Left hindlimb (tissue), 1 donor: ENCODE measurements at places on chromosomes 1 and 21.
A peak's percentile ranks its signal among the peaks of the same experiment; 100 is the strongest.

GRCh38 chr1:184647471-184647870 is 107.2 kb downstream of the EDEM3 start:
- DNase-seq, result no peak

DNA sequence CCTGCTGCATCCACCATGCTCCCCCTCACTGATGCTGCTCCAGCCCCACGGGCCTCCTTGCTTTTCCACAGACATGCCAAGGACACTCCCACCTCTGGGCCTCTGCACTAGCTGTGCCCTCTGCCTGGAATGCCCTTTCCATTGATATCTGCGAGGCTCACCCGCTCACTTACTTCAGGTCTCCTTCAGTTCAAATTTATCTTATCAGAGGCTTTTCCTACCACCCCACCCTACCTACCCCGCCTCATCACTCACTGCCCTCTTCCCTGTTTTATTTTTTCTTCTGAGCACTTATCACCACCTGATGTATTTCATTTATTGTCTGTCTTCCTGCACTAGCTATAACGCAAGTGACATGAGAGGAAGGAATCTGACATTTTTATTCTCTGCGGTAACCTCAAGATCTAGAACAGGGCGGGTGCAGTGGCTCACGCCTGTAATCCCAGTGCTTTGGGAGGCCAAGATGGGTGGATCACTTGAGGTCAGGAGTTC is 7.0 kb downstream of the HSPG2 start:
- DNase-seq, result no peak

DNA sequence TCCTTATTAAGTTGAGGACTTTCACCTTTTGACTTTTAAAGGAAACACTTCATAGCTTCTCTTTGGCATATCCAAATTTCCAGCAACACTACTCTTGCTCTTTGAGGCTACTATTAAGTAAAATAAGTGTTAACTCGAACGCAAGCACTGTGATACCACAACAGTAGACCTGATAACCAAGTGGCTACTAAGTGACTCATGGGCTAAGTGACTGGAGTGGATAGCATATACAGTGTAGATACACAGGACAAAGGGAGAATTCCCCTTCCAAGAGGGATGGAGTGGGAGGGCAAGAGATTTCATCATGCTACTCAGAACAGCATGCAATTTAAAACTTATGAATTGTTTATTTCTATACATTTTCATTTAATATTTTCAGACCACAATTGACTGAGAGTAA is 9.8 kb upstream of the KCNA3 start:
- no peak for DNase-seq

DNA sequence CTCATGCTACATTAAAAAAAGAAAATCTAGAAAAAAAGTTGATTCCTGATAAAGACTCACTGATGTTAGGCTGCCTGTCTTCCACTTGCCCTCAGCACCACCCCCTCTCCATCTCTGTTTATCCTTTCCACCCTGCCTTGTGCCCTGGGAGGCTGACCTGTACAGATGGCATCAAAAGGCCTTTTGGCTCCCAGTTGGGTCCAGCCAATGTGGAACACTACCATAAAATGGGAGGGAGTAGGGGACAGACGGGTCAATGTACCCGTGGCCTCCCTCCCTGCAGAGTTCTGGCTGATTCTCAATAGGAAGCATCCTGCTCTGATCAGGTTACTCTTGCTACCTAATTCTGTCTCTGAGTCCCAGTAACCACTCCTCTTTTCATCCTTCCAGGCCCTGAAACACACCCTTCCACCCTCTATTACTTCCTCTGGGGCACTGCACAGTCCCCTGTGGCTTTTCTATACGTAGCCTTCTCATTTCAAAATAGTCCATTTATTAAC is 300.0 kb downstream of the HHIPL2 start:
- no peak for DNase-seq

- peak; percentile 63 for DNase-seq
Observed at GRCh38 chr1:222310836-222311235, 237.1 kb downstream of the HHIPL2 start.

DNA sequence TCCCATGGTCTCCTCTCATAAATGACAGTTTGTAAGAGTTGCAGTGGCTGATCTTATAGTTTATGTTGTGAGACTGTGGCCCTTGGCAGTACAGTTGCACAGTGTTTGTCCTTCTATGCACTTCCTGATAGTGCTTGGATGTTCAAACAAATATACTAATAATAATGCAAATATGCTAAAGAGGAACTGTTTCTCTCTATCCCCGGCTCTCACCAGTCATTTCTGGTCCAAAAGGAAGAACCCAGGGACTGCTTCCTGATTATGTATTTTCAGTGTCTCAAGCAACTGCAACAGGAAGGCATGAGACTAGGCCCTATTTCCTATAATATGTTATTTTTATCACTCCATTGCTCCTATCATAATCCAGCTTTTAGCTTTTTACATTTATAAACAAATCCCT is 17.0 kb upstream of the SUCO start:
- DNase-seq, result no peak

DNA sequence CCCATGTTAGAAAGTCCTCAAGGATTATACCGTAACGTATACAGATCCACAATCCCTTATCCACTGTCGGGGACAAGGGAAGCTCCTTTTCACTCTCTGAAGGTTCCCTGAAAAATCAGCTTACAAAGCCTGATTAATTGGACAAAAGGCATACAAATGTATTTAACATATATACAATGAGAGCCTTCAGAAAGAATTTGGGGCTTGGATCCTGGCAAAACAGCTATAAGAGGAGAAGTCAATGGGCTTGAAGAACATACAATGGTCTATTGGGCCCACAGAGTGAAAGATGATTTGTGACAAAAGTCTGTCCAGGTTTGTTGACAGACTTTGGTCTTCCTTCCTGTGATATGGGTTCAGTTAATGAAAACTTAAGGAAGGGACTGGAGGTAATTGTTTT is 10.7 kb downstream of the TACSTD2 start:
- DNase-seq, result no peak

DNA sequence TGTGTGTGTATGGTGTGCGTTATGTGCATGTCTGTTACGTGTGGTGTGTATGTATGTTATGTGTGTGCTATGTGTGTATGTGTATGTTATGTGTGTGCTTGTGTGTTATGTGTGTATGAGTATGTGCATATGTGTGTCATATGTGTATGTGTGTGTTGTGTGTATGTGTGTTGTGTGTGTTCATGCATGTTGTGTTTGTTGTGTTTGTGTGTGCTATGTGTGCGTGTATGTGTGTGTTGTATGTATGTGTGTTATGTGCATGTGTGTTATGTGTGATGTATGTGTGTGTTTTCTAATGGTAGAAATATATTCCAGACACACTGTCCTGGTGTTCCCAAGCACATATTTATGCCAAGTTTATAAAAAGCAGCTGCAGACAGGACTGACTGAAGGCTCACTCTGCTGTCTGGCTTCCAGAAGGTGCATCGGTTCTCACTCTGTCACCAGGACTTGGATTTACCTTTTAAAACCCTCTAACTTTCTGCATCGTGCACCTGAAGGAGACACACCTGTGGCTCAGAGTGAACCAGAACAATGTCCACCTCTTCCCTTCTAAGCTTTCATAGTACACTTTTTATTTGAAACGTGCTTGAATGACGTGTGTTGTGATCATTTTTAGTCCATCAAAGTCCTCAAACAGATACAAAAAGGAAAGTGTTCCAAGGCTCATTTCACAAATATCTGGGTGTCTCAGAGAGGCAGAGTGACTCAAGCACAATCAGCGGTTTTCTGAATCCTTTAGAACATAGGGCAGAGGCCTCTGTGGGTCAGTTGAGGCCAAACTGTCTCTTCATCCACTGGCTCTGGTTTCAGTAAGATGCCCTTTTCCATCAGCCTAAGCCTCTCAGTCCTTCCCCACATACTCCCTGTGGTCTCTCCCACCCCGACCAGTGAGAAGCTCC is 49.9 kb downstream of the TOMM20 start:
- no peak for DNase-seq

GRCh38 chr1:117112047-117112717 is 9.4 kb downstream of the TRIM45 start:
- DNase-seq, result no peak

DNA sequence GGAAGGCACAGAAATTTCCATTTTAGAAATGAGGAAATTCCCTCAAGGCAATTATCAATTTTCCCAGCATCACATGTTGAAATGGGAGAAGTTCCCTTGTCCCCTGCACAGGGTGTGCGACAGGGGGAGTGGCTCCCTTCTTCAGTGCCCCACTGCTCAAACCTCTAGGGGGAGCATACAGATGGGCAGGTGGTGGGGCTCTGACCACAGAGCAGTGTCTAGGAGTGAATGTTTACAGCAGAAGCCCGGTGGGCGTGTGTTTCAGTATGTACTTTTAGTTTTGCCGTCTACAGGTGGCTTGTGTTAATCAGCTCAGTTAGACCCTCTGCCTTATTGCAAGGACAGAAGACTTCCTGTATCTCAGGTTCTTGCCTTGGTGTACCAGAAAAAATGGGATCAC is 493.7 kb upstream of the PLXNA2 start:
- no peak for DNase-seq

GRCh38 chr1:41631971-41632370 is 147.5 kb upstream of the EDN2 start:
- DNase-seq, result peak; percentile 2

- no peak for DNase-seq
Observed at GRCh38 chr1:176391621-176392020, 71.4 kb upstream of the PAPPA2 start.

- DNase-seq, result peak; percentile 89
Observed at GRCh38 chr1:152001631-152002584, 8.2 kb upstream of the S100A10 start.

DNA sequence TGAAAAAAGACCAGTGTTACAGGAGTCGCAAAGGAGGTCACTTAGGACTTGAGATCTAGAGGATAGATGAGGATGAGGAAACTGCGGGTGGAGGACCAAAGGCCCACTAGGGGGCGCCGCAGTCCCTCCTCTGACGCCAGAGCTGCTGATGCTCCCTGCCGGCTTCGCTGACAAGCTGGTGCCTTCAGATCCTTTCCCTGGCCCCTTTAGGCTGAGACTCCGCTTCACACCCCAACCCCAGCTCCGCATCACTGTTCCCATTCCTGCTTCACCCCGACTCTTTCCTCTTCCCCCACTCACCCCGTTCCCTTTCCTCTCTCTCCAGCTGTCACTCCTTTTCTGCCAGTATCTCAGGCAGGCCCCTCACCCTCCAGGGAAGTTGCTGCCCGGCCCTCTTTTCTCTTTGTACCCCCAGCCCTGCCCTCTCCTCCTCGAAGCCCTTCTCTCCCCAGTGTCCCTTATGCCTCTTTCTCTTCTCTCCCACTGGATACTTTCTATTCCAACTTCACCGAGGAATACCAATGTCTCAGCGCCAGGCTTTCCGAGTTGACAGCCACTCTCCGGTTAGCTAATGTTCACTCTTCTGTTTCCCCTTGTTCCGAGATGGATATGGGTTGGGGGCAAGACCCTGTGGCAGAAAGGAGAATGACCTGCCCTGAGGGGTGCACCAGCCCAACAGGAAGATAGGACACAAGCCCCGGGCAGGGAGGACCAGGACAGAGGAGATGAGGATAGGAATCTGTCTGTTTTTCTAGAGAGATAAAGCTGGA is 4.5 kb downstream of the KCNJ9 start:
- DNase-seq, result peak; percentile 81
